ENCODE measurements at places on chromosomes 4 and X.

DNA sequence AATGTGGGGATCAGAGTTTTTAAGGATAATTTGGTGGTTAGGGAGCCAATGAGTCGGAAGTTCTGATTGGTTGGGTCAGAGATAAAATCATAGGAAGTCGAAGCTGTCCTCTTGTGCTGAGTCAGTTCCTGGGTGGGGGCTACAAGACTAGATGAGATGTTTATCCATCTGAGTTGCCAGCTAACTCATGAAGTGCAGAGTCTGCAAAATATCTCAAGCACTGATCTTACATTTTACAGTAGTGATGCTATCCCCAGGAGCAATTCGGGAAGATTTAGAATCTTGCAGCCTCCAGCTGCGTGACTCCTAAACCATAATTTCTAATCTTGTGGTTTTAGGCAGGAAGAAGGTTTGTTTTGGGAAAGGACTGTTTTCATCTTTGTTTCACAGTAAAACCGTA lies 565.8 kb upstream of the SPANXN1 start:
- no peak for DNase-seq

DNA sequence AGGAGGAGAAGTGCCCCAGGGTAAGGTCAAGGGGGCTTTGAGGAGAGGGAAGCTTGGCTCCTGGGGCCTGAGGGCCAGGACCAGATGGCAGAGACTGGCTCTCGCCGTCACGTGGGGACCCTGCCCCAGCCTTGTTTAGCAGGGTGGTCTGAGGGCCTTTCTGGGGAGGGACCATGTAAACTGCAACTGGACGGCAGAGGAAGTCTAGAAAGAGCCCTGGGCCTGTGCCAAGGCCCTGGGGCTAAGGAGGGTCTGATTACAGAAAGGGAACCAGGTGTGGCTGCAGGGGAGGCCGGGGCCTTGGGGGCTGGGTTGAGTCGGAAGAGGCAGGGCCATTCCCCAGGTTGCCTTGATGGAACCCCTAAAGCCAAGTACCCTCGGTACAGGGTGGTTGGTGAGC lies 1.8 kb upstream of the HGFAC start:
- DNase-seq: no peak

GRCh38 chr4:165537028-165537648 lies 158.3 kb downstream of the CPE start:
- DNase-seq: no peak

- no peak for DNase-seq
Observed at GRCh38 chrX:6002056-6002455, 226.6 kb downstream of the NLGN4X start.

GRCh38 chr4:158809611-158810486 lies 41.0 kb downstream of the FNIP2 start:
- no peak for DNase-seq
